Stimulated activated CD8-positive, alpha-beta memory T cell treated with anti-CD3 and anti-CD28 coated beads, Interleukin-15, amount 100 ng/mL, for 48 hours (primary cell): ENCODE measurements at places on chromosomes 5 and 9.
A peak's percentile ranks its signal among the peaks of the same experiment; 100 is the strongest.

DNA sequence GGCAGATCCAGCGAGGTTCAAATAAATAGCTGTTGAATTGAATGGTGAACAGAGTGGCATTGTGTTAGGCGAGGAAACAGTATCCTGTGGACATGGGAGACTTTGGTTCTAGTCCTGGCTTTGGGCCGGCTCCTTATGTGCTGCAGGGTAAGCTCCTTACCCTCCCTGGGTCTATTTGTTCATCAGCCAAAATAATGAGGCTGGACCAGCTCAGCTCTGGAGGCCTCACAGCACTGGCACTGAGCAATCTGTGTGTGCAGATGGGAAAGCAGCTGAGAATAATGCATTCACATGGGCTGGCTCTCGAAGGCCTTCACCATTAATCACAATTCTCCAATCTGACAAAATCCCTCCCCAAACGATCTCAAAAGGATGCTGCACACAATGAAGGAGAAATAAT is 81.9 kb downstream of the APBA1 start:
- no peak for DNase-seq

DNA sequence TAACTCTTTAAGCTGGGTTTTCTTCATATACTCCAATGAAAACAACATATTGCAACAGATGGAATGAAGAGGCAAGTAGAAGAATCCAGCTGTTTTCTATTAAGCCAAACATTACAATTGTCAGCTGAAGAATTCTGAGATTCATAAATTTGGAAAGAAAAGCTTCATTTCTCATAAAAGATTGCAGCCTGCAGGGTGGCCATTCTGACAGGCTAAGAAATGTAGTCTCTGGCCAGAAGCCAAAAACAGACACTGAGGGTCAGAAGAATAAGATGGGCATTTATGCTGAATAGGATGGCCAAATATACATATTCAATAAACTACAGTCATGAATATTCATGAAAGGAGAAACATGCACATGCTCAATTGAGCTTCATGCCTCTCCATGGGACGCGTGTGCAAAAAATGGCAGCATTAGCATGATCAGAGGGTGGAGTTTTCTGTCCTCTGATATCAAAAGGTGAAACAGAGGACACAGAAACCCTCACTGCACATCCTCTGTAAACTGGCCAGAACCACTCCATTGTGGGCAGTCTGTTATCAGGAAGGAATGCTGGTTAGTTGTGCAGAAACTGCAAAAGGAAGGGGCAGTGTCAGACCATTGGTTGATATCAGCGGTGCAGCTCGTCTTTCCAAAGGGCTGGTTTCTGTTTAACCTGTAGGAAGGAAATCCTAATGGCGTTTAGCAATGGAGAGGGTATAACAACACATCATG is 50.2 kb downstream of the FXN start:
- no peak for DNase-seq

DNA sequence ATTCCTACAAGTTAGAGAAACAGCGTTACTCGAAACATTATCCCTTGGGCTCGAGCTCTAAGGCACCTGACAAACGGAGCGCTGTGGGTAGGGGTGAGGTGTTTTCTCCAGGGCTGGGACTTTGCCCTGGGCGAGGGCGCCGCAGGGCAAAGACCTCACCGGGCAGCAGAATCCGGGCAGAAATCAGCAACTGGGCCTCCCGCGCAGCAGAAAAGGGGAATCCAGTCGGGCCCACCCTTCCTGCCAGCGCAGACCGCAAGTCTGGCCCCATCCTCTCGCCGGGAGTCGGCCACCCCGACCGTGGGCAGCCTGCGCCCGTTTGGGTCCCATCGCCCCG is 430 bp upstream of the MSH3 start:
- peak; percentile 10 for DNase-seq

DNA sequence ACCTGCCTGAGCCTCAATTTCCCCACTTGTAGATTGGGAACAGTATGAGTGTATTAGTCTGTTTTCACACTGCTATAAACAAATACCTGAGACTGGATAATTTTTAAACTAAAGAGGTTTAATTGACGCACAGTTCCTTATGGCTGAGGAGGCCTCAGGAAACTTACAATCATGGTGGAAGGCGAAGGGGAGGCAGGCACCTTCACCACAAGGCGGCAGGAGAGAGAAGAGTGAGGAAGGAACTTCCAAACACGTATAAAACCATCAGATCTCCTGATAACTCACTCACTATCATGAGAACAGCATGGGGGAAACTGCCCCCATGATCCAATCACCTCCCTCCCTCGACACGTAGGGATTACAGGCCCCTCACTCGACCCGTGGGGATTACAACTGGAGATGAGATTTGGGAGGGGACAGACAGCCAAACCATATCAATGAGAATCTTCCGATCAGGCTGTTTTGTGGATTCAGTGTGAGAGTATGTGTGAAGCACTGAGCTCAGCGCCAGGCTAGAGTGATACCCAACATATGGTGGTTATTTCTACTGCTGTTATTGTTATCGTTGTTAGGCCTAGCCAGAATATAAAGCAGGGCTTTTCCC is 14.6 kb upstream of the LMX1B start:
- DNase-seq, result no peak

- no peak for DNase-seq
These were observed 162.1 kb downstream of the SMC2 start for GRCh38 chr9:104256031-104256695.

- DNase-seq, result no peak
These were observed 490.8 kb upstream of the ST8SIA4 start for GRCh38 chr5:101393795-101394450.

GRCh38 chr9:71763832-71764231 is 4.5 kb downstream of the CEMIP2 start:
- DNase-seq, result no peak

- no peak for DNase-seq
These were observed 202.0 kb upstream of the CDH6 start for GRCh38 chr5:30991462-30991861.

DNA sequence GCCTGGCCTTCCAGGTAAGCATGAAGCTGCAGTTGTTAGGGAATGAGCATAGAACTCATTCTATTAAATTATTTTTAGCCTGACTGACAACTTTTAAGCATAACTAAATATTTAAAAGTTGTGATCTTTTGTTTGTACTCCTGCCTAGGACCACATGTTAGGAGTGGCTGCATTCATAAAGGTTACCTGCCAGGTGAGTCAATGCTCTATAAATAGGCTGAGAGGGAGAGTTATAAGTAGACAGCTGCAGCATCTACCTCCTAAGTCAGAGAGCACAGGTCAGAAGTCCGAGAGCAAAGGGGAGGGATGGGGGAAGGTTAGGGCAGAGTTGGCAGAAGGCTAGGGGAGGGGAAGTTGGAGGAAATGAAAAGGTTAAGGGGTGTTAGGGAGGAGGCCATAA is 292.4 kb upstream of the TLE4 start:
- no peak for DNase-seq

GRCh38 chr5:10594591-10595210 is 30.8 kb downstream of the ANKRD33B start:
- no peak for DNase-seq

GRCh38 chr9:98428454-98428853 is 173.0 kb upstream of the TBC1D2 start:
- no peak for DNase-seq

DNA sequence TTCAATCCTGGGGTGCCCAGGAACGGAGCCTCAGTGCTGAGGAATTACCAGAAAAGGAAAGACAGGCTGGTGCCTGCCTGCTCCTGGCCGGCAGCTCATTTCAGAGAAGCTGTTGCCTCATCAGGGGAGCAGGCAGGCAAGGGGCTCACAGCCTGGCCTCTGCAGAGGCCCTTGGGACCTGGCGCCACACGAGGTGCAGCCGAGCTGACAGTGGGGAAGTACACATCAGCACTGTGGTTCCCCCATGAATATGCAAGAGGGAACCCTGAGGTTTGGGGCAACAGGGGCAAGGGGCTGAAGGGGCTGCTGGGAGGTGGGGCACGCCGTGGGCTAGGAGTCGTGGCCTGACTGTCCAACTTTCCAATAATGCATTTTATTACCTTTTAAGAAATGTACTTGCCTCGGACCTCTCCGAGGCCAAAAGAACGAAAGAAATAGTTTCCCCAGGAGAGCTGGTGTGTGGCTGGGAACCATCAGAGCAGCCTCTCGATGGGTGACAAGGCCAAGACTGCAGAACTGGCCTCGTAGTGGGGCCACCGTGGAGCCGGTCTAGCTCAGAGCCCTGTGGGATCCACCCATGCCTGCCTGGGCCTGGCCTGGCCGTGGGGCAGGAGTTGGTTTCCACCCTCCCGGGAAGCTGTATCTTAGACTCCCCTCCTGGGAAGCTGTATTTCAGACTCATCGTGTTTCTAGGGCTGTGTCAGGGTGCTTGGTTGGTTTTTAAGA is 198.6 kb downstream of the PAX5 start:
- no peak for DNase-seq

DNA sequence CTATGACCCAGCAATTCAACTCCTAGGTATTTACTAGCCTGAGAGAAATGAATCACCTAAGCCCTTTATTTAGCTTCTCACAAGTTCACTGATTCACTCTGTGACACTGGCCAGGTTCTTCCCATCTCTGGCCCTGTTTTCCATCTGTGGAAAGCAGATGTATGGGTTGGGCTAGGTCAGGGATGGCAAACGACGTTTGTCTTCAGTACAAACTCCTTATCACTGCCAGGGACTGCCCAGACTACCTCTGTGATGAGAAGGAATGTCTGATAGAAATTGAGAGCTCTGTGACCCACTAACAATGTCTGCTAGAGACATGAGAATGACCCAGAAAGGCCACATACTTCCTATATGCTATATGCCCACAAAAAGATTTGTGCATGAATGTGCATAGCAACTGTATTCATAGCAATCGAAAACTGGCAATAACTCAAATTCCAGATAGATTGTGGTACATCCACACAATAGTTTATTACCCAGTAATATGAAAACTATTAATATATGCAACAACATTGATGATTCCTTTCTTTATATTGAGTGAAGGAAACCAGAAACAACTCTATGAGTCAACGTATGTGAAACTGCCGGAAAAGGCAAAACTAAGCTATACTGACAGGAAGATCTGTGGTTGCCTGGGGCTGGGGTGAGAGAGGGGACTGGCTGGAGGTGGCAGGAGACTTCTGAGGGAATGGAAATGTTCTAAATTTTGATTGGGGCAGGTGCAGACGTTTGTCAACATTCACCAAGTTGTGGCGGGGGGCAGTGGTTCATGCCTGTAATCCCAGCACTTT is 32.0 kb upstream of the ADAM19 start:
- peak; percentile 51 for DNase-seq

GRCh38 chr9:131180454-131180853 is 55.1 kb downstream of the NUP214 start:
- no peak for DNase-seq

- DNase-seq, result no peak
These were observed 78.5 kb downstream of the MYO10 start for GRCh38 chr5:16857635-16858034.

DNA sequence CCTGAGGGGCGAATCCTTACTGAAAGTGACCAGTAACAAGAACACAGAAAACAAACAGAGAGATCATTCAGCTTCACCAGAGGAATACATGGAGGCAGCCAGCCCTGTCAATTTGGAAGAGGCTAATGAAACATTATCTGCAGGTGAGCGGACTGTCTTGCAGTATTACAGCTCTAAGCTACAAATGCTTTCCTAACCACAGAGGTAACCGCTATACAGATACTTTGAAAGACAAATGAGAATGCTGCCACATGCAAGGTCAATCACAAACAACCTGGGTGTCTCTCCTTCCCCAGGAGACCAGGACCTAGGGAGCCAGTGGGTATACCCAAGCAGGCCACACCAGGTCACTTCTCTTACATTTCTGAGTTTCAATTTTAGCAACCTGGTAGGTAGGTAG is 30.2 kb downstream of the EFNA5 start:
- DNase-seq, result no peak

GRCh38 chr9:87305151-87305550 is 192.5 kb upstream of the DAPK1 start:
- no peak for DNase-seq

GRCh38 chr9:96340707-96341106 is 38.7 kb upstream of the HSD17B3 start:
- DNase-seq, result no peak

GRCh38 chr5:41067714-41068568 is 3.2 kb downstream of the MROH2B start:
- no peak for DNase-seq

DNA sequence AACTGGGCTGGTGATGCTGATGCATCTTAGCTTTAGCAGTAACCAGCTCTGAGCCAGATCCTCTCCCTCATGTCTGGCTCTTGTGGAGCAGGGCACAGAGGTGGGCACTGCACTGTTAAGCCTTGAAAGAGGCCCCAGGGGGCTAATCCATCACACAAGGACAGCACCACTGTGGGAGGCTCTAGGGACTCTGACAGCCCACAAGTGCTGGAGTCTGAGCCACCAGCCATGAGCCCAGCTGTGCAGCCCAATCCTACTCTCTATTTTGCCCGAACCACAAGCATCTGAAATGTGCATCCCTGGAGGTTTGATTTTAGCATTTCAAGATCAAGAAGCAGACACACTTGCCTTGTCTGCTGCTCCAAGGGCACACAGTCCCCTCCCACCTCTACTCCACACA is 407.1 kb upstream of the TRPC7 start:
- no peak for DNase-seq

GRCh38 chr5:34002629-34003328 is 5.1 kb downstream of the AMACR start:
- DNase-seq, result no peak

DNA sequence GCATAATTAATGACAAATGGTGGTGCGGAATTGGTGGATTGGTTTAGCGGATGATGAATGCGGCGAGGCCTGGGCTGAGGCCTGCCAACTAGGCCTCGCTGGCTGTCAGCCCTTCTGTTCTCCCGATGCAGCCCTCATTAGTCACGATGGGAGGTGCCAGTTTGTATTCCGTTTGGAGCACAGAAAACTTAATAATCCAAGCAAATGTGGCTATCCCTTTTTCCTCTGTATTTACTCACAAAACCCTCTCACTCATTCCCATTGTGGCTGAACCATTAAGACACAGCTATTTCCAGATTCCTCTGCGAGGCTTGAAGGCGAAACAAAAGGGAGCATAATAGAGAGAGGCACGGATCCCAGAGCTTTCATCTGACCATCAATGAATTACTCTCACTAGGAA is 114.3 kb downstream of the MVB12B start:
- no peak for DNase-seq

DNA sequence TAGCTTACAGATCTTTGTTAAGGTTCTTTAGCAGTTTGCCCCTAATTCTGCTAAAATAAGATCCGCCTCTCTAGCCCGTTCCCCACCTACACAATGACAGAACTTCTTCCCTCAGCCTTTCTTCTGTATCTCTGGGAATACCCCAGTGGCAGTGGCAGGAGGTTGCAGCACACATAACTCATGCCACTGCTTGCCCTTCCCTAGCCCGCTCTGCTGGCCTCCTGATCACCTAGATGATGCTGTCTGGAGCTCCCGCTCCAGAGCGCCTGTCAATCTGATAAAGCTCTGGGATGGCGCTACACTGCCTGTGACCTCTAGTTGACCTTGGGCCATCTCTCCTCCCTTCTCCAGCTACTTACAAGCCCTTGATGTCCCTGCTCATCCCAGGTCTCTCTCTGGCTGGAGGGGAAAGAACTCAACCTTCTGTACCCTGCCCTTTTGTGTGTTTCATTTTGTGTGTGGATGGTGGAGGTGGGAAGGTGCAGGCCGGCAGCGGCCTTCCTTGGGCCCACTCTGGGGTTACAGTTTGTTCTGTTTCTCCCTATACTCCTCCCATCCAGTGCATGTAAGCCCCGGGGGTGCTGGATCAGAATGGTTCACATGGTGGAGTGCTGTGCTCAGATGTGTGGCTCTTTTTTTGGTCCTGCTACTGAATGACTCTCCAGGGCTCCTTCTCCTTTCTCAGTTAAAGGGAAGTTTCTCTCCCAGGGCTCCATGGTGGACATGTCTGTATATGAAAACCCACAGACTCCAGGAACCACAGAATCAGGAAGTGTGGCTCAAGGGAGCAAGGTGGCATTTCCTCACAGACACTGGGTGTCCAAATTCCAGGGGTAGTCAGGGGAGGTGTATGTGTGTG is 29.1 kb downstream of the MTX3 start:
- DNase-seq, result no peak
